ENCODE measurements at places on chromosomes 11 and 22. TPM values are rescaled to one million over a fixed set of nuclear protein-coding genes. Genes with fewer than 3 reads are reported as not detected.
A peak's percentile ranks its signal among the peaks of the same experiment; 100 is the strongest.

The POLD3 gene
- total RNA-seq: 10.8 TPM

The EP300 gene
- 155 TPM for total RNA-seq

The C1QTNF4 gene
- 1.5 TPM for total RNA-seq

The MS4A15 gene
- total RNA-seq: not detected

The PIWIL4 gene
- 2.0 TPM for total RNA-seq

The ACTN3 gene
- 0.18 TPM for total RNA-seq

The SEPTIN3 gene
- total RNA-seq: 0.25 TPM

The SAA1 gene
- total RNA-seq: 12.9 TPM

The ELF5 gene
- not detected for total RNA-seq

The MPZL2 gene
- 2.0 TPM for total RNA-seq

DNA sequence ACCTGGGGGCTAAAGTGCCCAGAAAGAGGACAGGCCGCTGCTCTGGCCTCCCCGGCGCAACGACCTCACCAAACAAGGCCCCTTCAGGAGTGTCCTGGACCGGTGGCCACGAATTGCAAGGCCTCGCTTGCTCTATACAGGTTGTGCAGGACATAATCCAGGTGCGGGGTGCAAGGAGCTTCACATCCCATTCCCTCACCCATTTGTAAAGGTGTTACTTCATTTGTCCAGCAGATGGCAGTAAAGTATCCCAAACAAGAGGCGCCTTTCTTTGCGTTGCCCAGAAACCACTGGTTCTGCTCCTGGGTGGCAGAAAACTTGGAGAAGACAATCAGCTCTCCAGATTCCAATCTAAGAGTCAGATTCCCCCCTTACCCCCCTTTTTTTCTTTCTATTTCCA lies 35.9 kb upstream of the PRDM11 start:
- no peak for DNase-seq

GRCh38 chr22:19125474-19126308 lies 3.5 kb upstream of the DGCR2 start:
- no peak for DNase-seq

- DNase-seq: no peak
These were observed 89.3 kb downstream of the GRIA4 start for GRCh38 chr11:105699203-105699602.

DNA sequence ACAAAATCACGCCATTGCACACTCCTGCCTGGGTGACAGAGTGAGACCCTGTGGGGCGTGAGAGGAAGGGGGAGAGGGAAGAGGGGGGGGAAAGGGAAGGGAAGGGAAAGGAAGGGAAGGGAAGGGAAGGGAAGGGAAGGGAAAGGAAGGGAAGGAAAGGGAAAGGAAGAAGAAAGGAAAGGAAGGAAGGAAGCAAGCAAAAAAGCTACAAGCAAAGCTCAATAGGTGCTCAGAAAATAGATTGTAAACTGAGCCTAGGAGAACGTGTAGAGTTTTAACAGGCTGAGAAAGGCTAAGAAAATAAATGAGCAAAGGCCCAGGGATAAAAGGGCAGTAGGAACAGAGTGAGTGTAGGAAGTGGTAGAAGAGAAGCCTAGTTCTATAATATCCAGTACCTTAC lies 30.8 kb upstream of the GDPD4 start:
- no peak for DNase-seq

GRCh38 chr11:120055646-120056045 lies 82.3 kb downstream of the TRIM29 start:
- no peak for DNase-seq

- no peak for DNase-seq
These were observed 84.4 kb downstream of the DENND5A start for GRCh38 chr11:9180784-9181183.

DNA sequence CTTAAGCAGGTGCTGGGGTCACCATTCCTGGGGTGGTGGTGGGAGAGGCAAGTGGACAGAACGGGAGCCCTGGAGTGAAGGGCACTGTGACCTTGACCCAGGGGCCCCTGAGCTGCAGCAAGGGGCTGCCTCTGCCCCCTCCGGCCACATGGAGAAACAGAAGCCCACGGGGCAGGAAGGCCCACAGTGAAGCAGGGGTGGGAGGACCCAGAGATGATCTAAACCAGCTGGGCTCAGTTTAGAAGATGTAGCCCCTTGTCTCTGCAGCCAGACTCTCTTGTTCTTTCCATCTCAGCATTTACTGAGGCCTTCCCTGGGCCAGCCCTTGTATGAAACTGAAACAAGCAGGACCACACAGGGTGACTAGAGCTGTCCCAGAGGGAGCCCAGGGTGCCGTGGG lies 30.5 kb downstream of the WNT11 start:
- no peak for DNase-seq

DNA sequence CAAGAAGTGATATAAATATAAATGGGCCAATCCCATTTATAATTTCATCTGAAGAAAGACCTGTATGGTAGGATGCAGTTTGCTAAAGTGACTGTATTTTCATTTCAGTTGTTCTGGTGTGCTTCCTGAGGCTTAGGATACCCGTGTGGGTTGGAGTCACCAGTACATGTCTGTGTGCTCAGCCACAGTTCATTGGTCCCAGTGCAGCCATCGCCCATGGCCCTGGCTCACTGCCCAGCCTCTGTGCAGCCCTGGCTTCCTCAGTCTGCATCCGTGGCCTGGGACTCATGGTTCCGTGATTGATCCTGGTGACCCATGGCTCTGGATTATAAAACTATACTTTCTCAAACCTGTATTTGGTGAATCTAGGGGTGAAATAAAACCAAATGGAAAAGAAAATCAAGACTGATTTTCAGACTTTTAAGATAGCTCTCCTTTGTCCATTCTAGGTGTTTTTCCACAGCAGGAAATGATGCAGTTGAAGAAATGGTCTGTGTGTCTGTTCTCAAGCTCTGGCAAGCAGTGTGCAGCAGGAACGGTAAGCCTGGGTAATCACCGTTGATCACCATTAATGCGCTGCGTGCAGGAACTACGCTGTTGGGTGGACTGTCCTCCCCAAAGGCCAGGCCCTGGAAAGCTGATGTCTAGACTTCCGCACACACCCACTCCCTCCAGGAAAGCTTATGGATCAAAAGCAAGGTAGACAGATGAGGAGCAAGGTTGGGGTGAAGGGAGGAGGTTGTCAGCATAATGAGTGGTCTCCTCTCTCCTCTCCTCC lies 27.2 kb downstream of the TTC12 start:
- no peak for DNase-seq

DNA sequence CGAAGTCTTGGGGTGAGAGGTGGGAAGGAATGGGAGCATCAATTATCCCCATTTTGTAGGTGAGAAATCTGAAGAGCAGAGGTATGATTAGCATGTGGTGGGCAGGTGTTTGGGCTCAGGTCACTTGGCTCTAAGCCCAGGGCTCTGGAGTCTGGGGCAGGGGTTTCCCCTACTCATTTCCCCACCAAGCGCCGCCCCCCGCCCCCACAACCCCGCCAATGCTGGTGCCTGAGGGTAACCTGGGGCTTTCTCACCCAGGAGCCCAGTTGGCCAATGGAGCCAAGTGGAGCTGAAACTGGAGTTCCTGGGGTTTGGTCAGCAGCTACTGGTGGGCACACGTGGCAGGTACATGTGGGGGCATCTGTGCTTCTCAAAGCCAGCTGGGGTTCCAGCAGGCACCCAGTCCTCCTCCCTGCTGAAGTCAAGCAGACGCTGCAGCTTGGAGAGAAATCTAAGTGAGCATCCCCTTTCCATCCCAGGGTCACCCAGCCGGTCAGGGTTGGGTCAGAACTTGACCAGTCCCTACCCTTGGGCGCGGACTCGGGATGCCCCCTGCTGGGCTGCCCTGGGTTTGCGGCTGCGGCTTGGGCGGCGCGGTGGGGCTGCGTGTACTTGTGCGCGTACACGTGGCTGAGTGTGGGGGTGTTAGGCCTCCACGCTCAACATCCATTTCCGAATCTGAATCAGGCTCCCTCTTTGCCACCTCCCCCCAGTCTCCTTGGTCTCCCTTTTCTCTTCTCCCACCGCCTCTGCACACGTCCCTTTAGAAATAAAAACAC lies 1.7 kb upstream of the CHRM1 start:
- DNase-seq: no peak

DNA sequence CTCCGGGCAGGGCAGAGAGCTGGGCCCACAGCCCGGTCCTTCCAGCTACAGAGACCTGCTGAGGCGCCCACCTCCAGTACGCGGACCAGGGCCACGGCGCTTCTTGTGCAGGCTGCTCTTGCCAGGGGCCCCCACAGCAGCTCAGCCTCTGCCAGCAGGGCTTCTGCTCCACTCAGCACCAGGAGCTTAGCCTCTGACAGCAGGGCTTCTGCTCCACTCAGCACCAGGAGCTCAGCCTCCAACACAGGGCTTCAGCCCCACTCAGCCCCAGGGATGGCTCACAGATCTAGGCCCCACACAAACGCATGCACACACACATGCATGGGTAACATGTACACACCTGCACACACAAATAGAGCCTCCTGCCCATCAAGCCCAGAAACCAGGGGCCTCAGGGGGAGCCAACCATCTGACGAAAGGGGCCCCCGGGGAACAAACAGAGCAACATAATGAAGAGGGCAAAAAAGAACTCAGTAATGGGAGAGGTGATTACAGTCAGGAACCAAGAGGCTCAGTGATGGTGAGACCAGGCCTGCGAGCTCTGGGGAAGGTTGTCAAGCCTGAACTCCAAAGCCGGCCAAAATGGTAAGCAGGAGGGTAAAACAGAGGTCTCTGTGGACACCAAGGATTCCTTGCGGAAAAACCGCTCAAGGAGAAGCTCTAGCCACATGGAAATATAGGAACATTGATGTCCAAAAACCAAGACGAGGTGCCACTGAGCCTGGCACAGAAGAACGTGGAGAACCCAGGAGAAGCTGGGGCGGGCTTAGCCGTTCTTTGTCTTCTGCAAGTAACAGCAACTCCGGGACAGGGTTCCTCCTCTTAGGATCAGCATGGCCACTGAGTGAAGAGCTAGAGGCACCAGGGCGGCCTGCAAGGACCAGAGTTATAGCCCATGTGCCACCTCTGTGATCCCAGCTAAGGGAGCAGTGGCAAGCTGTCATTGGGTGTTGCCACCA lies 46.5 kb downstream of the GNB1L start:
- no peak for DNase-seq

DNA sequence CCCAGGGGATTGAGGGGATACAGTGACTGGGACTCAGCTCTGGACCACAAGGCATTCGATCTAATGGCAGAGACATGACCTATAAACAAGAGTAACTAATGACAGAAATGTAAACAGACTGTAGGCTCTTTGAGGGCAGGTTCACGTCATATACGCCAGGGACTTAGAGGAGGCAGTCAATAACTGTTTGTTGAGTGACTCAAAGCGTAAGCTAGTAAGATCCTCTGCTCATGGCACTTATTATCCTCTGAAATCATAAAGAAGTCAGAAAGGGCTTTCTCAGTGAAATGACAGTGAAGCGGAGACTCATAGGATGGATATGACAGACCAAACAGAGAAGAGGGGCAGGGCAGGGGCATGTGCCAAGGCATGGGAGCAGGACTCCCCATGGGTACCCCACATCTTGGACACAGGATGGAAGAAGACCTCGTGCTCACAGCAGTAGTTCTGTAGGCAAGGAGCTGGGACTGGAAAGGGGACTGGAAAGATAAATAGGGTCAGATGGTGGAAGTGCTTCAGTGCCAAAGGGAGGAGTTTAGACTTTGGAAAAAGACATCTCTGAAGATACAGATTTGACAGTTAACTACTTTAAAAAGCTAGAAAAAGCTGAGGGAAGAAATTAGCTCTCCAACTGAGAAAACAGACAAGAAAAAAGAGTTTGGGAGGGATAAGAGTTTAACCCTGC lies 72.7 kb downstream of the SLC1A2 start:
- no peak for DNase-seq

DNA sequence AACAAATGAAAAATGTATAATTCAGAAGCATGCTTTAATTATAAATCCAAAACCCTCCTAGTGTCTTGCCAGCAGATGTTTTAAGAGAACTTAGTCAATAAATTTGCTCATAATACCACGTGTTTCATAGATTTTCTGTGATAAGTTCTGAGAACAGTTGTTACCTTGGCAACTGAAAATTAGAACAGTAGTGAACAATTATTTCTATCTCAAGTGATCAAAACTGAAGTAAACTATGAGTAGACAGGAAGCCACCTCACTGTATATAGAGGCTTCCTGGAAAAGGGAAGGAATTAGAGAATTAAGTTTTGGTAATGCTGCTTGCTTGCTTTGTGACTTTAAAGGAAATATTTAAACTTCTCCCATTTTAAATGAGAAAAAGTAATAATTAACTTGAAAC lies 266.0 kb upstream of the ANO3 start:
- DNase-seq: no peak

GRCh38 chr11:120744016-120744994 lies 232.8 kb downstream of the GRIK4 start:
- DNase-seq: no peak

DNA sequence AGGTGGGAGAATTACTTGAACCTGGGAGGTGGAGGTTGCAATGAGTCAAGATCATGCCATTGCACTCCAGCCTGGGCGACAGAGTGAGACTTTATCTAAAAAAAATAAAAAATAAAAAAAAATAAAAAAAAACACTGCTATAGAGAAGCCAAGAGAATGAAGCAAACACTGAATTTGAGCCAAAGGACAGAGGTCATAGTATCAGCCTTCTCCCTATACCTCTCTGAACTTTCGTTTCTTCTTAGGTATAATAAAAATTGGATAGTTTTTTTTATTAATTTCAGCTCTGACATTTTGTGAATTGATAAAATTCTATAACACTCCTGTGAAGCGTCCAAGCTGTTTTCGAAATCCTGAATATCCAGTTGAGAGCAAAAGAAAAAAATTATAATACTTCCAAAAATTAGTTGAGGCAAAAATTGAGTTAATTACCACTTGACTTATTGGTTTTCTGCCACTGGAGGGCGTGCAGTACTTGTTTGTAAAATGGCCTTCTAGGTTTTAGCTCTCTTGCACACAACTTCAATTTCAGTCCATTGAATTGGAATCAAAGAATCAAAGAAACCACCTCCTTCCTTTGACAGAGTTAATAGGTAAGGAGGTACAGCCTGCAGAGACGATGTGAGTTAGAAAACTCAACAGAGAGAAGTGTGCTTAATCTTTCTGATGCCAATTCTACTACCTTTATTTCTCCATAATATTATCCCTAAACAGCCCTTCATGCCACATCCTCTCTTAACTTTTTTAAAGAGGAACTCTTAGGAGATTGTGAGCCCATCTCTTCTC lies 143.2 kb downstream of the BBOX1 start:
- no peak for DNase-seq

DNA sequence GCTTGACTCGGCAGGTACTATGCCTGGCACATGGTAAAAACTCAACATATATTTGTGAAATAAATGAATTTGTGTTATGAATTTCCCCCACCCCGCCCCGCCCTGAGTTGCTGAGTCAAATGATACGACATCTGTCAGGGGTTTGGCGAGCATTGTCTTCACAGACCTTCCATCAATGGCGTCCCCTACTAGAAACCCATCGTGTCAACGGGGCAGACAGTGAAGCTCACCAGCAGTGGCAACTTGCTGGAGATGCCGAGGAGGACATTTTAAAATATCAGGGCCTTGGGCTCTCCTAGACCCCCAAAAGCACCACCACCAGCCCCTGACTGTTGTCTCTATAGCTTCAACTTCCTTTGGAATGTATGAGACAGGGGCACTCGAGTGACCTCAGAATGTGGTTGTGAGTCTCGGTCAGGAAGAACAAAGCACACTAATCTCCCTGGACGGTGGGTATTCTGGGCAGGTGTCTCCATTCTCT lies 761 bp upstream of the NXF1 start:
- peak; percentile 16 for DNase-seq

GRCh38 chr22:36546092-36546804 lies 17.3 kb upstream of the EIF3D start:
- DNase-seq: no peak

- no peak for DNase-seq
These were observed 1502.9 kb upstream of the RAG2 start for GRCh38 chr11:38100836-38101462.
